SK-N-SH (cell line): ENCODE measurements at places on chromosomes 4 and X.

DNA sequence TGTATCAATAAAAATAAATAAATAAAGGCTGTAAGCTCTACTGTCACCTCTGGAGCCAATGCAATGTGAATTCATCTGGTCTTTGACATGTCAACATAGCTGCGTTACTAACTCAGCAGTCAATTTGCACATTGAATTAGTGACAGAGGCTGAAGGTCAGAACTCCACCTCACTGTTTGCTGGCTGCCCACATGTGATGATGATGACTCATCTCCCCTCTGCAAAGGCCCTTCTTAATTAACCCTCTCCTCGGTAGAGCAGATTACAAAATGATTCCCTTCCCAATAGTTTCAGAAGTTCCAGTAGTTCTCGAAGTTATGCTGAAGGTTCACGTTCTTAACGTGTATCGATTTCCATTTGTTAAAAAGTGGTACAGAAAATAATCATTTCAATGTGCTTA, 1626.0 kb upstream of the TENM3 start:
- DNase-seq: no peak

GRCh38 chr4:153096344-153096743, 107.9 kb upstream of the TRIM2 start:
- no peak for DNase-seq

GRCh38 chr4:113302051-113302450, 252.6 kb downstream of the ANK2 start:
- no peak for DNase-seq

DNA sequence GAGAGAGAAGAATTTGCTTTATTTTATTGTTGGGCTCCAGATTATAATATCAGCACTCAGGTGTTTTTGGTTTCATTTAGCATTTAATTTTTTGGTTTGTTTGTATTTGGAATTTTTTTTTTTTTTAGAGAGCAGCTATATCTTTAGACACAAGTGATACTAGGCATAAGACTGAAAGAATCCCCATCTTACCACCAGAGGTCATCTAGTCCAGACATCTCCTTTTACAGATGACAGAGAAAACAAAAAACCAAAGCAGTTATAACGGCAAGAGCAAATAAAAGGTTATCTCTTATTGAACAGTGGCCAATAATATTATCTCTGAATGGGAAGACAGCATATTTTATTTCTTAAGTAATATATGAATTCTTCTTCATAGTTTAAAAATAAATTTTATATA, 22.8 kb downstream of the USP38 start:
- DNase-seq: peak; percentile 15

- DNase-seq: no peak
Observed at GRCh38 chrX:69018416-69019072, 146.7 kb downstream of the PJA1 start.

DNA sequence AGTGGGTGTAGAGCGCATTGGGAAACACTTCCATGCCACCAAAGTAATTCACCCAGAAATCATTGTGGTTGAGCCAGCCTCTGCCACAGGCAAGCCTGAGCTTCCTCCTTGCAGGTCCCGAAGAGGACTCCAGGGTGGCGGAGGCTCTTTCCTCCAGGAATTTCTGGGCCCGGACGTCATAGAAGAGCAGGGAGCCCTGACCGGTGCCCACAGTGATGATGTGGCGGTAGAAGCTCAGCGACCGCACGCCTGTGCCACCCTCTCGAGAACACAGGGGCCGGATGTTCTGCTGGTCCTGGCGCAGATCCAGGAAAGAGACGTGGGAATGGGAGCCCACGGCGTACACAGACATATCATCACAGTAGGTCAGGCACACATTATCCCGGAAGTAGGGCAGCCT, 1.3 kb downstream of the DCAF12L1 start:
- DNase-seq: no peak

- DNase-seq: no peak
Observed at GRCh38 chr4:150230561-150230960, 152.3 kb downstream of the DCLK2 start.

GRCh38 chr4:3314706-3315260, 22.0 kb downstream of the RGS12 start:
- DNase-seq: no peak

DNA sequence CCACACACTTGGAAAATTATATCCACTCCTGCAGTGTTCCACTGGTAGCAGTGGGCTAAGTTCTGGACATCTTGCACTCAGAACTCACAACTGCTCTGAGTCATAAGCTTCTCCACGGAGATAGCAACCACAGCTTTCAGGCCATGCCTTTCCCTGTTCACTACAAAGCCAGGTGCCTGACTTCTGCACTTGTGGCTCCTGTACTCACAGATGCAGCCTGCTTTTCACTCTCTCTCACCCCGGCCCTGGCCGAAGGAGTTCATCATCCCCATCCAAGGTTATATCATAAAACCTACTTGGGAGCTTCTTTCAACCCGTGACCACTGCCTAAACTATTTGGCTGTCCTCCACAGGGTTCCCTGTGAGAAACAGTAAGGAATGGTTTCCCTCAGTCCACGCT, 999.4 kb downstream of the GLUD2 start:
- no peak for DNase-seq

GRCh38 chrX:2781698-2782097, 29.9 kb downstream of the XG start:
- no peak for DNase-seq

DNA sequence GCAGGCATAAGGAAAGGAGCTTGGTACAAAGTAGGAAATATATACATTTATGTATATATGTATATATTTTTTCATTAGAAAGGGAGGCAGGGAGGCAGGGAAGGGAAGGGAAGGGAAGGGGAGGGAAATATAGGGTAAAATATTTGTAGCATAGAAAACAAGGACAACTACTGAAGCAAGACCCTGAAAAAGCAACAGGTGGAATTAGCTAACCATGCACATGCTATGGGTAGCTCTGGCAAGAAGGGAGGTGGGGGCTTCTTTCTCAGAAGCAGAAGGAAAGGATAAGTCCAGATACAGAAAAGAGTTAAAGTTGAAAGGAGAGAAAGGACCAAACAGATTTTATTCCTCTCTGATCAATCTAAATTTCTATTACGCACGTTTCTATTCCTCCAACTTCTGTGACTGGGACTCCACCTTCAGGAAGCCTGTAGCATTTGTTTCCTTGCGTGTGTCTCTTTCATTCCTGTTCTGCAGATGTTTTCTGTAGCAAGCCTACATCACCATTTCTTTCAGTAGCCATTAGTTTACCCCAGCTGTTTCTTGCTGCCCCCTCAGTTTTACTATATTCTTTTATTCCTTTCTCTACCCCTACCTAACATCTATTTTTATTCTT, 82.9 kb downstream of the OR13H1 start:
- peak; percentile 4 for DNase-seq

DNA sequence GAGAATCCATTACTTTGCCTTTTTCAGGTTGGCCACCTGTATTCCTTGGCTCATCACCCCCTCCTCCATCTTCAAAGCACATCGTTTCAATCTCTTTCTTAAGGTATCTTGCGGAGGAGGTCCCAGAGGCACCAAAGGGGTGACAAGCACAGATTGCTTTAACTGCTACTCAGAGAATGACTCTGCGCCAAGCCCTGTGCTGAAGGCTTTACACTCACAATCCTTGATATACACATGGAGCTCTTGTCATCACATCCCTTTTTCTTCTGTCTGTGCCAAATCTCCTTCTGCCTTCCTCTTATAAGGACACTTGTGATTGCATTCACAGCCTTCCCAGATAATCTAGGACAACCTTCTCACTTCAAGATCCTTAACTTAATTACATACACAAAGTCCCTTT, 134.7 kb upstream of the MAMLD1 start:
- no peak for DNase-seq

DNA sequence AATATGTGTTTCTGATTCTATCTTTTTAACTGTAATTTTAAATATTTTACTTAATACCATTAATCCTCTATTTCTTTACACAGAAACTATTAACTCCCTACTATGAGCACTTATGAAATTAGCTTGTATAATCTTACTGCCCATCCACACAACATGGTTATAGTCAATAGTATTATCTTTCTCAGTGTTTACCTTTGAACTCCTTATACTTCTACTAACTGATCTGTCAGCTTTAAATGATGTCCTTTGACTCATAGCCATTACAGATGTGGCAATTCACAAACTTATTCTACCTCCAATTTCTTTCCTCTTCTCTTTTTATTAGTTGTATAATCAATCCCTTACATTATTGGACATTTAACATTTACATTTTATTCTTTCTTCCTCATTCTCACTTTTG, 5.5 kb downstream of the SEC31A start:
- DNase-seq: no peak

GRCh38 chrX:40298572-40299479, 201.1 kb upstream of the BCOR start:
- peak; percentile 46 for DNase-seq

GRCh38 chrX:71096760-71097032, 1.0 kb downstream of the FOXO4 start:
- DNase-seq: no peak

DNA sequence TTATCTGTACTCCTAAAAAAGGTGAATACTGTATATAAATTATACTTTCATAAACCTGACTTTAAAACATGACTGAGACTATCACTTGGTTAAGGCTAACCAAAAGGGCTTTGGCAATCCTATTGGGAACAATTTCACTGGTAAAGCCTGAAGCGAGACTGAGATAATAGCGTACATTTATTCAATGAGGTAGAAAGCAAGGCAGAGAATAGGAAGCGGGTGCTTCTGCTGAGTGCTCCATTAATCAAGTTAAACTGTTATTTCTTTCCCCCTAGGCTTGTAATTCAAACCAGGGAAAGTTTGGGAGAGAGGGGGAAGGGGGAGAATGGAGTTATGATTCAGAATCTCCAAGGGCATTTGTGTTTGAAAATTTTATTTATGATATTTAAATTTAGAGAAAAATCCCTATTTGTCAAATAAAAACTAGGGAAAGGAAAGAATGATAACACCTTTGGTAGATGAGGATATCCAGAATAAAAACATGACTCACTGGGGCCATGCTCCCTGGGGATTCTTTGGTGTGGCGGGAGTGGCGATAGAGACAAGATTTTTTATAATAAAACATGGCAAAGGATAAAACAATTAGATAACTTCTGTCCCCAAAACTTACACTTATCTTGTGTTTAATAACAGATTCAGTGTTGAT, 34.6 kb upstream of the SORBS2 start:
- peak; percentile 60 for DNase-seq

DNA sequence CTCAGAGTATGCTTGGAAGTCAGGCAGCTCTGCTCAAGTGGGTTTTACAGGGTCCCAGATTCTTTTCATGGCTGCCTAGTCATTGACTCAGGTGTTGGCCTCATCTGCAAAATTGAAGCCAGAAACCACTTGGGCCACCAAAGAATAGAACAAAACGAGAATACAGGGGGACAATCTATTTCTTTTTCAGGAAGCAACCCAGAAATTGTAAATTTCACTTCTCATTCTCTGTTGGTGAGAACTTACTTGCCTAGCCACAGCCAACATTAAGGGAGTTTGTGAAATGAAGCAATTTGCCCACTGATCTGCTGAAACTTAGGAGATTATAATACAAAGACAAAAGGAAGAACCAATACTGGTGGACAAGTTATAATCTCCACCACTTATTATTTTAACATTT, 8.6 kb upstream of the TKTL2 start:
- no peak for DNase-seq

DNA sequence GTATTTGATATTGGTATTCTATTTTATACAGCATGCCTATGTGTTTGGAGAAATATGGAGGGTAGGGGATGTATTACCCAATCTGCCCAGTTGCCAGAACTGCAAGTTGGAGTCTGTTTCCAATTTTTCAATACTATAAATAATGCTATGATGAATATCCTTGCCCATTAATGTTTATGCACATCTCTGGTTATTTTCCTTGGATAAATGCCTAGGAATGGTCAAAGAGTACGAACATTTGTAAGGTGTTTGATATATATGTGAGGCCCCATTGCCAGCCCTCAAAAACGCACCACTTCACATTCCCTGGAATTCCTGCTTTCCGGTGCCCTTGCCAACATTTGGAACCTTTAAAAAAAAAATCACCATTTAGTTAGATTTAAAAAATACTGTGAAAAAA, 34.3 kb downstream of the CLDN34 start:
- DNase-seq: no peak

DNA sequence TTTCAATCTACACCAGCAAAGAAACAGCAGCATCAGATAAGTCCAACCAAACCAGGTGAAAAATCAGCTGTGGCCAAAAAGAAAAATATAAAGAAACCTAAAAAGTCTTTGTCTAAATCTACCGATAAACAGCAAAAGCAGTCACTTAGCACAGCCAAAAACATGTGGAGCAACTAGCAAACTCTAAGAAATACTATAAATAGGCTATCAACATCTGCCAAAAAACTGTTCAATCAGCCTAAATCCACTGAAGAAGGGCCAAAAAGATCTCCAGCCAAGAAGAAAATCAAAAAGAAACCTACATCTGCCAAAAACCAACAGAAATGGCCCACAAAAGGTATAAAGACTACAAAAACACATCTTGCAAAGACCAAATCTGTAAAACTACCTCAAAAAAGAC, 36.7 kb upstream of the CABS1 start:
- no peak for DNase-seq

DNA sequence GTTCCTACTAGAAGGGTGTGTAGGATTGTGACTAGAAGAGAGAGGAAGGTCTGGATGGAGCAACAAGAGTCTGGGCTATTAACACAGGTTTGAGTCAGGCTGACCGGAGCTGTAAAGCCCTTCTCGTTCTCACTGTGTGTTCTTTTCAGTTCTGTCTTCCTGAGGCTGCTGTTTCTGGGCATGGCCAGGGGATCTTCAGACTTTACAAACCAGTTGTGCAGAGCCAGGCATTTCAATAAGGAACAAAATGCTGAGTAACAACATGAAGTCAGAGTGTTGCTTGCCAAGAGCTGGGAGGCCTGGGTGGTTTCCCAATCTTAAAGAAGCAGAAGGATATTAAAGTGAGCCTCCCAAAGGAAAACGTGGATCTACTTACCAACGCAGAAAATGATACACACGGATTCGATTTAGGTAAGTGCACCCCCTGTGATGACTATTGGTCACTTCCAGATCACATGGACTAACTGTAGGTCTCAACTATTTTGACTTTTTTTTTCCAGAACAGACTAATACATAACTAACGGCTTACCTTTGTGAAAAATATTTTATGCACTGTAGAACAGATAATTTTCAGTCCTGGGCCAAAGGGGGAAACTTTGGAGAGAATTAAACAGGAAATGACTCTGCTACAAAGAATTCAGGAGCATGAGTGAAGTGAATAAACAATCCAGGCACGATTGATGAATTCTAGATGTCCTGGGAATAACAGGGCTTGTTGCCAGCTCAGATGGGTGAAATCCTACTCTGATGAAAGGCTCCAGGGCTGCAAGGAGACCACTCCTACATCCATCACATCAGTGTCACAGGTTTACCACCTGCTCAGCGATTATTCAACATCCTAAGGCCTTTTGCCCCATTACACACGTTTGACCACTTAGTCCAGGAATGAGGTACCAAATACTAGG, 94.5 kb downstream of the ANXA3 start:
- DNase-seq: no peak

GRCh38 chrX:153551135-153551534, 33.7 kb downstream of the ATP2B3 start:
- DNase-seq: no peak

DNA sequence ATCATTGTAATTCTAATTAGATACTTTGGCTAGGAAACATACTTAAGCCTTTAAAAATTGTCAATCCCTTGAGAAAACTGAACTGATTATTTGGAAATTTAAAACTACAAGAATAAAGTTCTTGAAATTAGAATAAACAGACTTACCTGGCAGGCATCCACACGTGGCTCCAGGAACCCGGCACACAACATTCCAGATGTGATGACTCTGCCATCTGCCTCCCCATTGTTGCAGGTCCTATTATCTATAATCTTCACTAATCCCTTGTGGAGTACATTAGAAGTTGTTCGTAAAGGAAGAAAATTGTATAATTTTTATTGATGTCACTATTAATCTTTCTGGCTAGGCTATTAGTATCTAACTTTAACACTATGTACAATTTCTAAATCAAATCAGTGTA, 16.2 kb upstream of the GNRHR start:
- DNase-seq: no peak
